ENCODE measurements at places on chromosomes 12 and 14.
A peak's percentile ranks its signal among the peaks of the same experiment; 100 is the strongest.

GRCh38 chr12:62724947-62725451 lies 210.0 kb downstream of the PPM1H start:
- DNase-seq, result peak; percentile 100

- DNase-seq, result no peak
Measured at GRCh38 chr14:53591816-53592215, 364.8 kb downstream of the BMP4 start.

- DNase-seq, result peak; percentile 78
Measured at GRCh38 chr14:52553671-52554575, 1.3 kb downstream of the GPR137C start.

GRCh38 chr14:57687416-57687815 lies 178.5 kb downstream of the SLC35F4 start:
- no peak for DNase-seq

DNA sequence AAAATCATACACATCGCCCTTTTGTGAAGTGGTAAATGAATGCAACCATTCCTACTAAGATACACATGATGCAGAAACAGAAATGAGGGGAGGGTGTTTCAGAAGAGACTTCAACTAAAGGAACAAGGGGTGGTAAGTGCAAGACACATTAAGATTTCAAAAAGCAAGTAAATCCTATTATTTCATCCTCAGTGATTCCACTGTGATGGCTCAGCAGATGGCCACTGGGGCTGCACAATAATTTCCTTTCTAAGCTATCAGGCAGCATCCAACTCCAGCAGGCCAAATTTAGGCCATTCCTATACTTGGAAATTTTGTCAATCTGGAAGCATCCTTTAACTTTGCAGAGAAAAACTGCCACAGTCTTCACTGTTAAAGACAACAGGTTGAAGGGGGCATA lies 272.4 kb downstream of the NELL2 start:
- DNase-seq, result no peak

DNA sequence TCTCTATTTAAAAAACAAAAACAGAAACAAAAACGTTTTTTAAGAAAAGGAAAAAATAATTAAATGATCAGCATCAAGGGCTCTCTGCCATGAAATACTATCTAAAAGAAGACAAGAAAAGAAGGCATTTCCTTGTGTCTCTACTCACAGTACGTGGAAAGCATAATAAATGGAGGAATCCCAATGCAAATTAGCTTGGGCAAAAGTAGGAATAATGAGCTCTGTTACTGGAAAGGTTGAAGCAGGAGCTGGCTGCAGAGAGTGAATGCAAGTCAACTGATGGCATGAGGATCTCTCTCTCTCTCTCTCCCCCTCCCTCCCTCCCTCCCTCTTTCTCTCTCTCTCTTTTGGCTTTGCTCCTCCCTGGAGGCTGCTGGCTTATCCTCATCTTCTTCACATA lies 85.9 kb downstream of the TBX3 start:
- no peak for DNase-seq

DNA sequence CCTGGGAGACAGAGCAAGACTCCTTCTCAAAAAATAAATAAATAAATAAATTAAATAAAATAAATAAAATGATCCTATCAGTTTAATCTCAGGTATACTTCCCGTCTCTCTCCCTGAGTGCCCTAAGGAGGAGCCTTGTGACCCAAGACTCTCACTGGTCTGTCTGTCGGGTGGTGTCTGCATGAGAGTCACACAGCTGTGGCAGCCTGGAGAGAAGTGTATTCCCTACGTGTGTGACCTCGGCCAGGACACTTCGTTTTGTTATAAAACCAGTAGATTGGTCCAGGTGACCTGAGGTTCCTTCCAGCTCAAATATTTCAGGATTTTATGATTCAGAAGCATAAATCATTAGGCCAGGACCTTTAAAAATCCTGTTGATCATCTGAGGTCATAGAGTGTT lies 4.8 kb downstream of the SYNE3 start:
- no peak for DNase-seq

DNA sequence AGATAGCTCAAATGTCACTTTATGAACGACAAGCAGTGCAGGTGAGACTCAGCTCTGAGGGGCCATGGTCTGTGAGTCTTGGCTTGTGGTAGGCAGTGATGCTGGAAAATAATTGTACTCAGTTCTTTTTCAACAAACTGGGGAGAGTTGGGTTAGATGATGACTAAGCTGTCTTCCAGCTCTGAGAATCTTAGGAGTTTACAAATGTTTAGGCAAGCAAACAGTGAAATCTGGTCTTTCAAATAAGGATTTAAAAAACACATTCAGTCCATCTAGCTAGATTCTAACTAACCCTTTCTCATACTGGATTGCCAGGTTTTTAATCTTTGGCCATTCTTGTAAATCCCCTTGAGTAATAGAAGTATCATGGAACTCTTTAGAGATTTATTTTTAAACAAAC lies 3.4 kb downstream of the PHC1 start:
- DNase-seq, result no peak

GRCh38 chr12:89353823-89354611 lies 1.7 kb upstream of the DUSP6 start:
- DNase-seq, result peak; percentile 71

GRCh38 chr14:94354638-94355185 lies 31.6 kb upstream of the SERPINA6 start:
- DNase-seq, result no peak

DNA sequence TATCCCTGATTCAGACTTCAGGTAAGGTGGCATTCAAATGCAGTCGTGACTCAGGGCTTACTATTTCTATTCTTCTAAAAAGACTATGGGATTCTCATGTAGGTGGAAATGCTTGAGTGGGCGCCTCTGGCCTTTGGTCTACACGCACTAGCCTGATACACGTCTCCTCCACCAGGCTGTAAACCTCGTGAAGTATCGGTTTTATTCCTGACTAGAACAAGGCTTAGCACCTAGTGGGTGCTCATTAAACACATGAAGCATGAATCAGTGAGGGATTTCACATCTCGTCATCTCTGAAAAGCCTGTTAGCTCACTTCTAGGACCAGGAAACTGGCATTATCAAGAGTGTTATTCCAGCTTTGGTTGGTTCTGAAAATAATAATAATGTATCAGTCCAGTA lies 17.7 kb upstream of the HNF1A start:
- no peak for DNase-seq

DNA sequence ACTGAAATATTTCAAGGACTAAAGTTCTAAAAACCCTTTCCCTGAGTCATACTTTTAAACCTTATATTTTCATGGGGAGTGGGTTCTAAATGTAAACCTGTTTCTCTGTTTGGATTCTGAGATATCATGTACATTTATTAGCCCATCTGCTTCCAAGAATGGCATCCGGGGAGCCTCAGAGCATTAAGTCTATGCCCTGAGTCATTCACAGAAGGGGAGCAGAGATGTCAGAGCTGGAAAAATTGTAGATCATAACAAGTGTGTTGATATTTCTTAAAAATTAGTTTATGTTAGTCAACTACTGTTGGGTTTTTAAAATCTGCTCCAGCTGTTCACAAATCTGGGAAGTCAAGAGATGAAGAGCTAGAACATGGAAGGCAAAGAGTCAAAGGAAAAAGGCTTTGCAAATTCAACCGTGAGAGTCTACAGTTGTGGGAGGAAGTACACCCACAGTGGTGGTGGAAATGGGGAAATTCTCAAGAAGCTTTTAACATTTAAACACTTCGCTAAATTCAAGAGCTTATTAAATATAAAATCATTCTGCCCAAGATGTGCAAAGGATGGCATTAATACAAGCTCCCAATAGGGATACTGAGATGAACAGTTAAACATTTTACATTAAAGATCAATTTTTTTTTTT lies 70.5 kb upstream of the FLRT2 start:
- DNase-seq, result no peak

- no peak for DNase-seq
Measured at GRCh38 chr14:102485693-102486512, 23.7 kb downstream of the ANKRD9 start.

- DNase-seq, result no peak
Measured at GRCh38 chr12:89994911-89995310, 286.3 kb upstream of the ATP2B1 start.

- peak; percentile 96 for DNase-seq
Measured at GRCh38 chr12:129844662-129845220, 59.1 kb downstream of the TMEM132D start.

GRCh38 chr14:63045612-63046320 lies 508 bp upstream of the KCNH5 start:
- peak; percentile 39 for DNase-seq

GRCh38 chr12:119689935-119690500 lies 22.1 kb downstream of the PRKAB1 start:
- no peak for DNase-seq

- no peak for DNase-seq
Measured at GRCh38 chr14:59265808-59266207, 77.3 kb downstream of the DAAM1 start.

All from astrocyte (in vitro differentiated cells and primary cell).